Fibroblast of villous mesenchyme (primary cell): ENCODE measurements at places on chromosomes 11 and 22. TPM values are rescaled to one million over a fixed set of nuclear protein-coding genes. Genes with fewer than 3 reads are reported as not detected.

DNA sequence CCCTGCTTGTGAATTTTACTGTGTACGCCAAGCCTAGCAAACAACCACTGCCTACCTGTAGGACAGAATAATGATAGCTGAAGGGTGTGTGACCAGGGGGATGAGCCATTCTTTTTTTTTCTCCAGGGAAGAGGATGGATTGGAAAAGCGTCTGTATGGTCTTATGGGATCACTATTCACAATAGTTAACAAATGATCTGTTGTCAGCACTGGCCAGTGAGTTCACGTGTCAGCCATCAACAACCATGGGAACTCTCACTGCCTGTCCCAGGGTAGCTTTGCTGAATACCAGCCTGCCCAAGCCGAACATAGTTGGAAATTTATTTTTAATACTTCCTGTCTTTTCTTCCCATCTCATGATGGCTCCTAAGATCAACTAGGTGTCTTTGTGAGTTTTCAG is 170.2 kb downstream of the ST3GAL4 start:
- no peak for DNase-seq

DNA sequence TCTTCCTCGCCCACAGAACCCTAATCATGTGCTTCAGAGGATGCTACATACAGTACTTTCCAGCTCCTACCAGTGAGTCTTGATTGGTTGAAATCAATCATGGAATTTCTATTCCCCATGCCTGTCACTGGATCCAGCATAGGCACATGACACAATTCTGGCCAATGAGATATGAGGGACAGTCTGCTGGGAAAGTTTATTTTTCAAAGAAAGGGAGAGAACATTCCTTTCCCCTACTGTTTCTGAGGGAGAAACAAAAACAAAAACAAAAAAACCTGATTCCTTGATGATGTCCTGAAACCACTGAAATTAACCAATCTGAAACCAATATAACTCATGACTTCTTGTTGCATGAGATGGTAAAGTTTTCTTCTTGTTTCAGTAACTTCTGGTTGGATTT is 3.3 kb upstream of the RCN1 start:
- peak; percentile 78 for DNase-seq

DNA sequence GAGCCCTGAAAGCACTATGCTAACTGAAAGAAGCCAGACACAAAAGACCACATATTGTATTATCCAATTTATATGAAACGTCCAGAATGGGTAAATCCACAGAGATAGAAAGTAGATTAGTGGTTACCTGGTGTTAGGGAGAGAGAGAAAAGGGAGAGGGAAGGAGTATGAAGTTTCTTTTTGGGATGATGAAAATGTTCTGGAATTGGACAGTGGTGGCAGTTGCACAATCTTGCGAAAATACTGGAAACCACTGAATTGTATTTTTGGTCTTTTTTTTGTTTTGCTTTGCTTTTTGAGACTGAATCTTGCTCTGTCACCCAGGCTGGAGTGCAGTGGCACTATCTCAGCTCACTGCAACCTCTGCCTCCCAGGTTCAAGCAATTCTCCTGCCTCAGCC is 63.5 kb downstream of the MRTFA start:
- peak; percentile 47 for DNase-seq

GRCh38 chr11:44834846-44835245 is 108.1 kb downstream of the TSPAN18 start:
- no peak for DNase-seq

Gene TMPRSS6
- not detected in 2 replicates for total RNA-seq

- no peak for DNase-seq
Observed at GRCh38 chr22:37226514-37226913, 14.2 kb upstream of the SSTR3 start.

GRCh38 chr11:115083144-115083806 is 404.9 kb downstream of the NXPE2 start:
- no peak for DNase-seq

Gene PGA3
- 0.64 TPM in 1 of 2 replicates, not detected in the other for total RNA-seq

GRCh38 chr11:2790568-2790921 is 90.8 kb upstream of the KCNQ1OT1 start:
- DNase-seq = no peak

Gene C1QTNF5
- total RNA-seq = 6.5 and 13.5 TPM in 2 replicates

Gene CCDC15
- total RNA-seq = 2.6 and 3.5 TPM in 2 replicates

Gene C11orf87
- total RNA-seq = not detected in 2 replicates

GRCh38 chr11:70225681-70226177 is 22.6 kb downstream of the FADD start:
- DNase-seq = no peak

Gene ISX
- total RNA-seq = not detected in 2 replicates

DNA sequence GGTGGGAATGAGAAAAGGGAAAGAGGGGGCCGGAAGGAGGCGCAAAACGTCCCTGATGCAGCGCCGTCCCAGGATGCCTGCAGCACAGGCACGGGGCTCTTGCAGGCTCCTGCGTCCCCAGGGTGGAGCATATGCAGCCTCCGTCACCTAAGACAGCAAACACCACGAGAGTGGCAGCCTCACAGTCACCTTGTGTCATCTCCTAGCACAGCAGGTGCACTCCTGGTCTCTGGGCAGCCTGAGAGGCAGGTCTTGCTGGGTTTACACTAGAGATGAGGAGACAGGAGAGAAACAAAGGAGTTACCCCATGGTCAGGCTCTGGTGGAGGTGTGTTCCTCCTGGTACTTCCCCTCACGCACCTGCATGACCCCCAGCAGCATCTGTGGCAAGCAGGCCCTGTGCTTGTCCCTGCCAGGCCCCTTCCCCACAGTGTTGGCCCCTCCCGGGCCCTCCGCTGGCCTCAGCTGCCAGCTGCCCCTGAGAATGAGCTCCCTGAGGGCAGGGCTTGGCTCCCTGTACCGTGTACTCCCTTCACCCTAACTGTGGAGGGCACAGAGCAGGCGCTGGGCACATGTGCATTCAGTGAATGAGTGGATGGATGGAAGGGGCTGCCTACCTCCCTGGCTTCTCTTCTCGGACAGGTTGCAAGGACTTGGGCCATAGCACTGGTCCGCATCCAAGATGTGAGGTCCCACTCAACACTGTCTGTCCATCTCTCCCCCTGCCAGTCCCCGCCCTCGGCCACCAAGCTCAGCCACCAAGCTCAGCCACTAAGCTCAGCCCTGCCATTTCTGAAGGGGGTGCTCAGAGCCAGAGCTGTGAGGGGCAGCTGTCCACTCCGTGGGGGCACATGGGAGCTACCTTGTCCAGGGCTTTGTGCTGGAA is 988.6 kb downstream of the BRD1 start:
- DNase-seq = no peak

DNA sequence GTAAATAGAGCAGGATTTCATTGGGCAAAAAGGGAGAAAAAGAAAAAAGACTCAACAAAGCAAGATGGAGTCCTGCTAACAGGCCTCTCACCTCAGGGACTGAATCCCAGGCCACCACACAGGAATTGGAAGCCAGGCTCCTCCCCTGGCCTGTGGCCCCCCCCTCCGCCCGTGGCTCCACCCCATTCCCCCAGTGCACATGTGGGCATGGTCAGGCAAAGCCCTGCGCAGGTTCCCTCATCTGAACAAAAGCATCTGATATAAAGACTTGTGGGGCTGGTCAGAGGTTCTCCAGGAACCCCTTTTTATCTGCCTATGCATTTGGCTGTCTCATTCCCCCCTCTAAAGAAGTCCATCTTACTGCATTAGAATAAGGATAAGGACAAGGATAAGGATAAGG is 46.0 kb upstream of the PAK1 start:
- DNase-seq = no peak

DNA sequence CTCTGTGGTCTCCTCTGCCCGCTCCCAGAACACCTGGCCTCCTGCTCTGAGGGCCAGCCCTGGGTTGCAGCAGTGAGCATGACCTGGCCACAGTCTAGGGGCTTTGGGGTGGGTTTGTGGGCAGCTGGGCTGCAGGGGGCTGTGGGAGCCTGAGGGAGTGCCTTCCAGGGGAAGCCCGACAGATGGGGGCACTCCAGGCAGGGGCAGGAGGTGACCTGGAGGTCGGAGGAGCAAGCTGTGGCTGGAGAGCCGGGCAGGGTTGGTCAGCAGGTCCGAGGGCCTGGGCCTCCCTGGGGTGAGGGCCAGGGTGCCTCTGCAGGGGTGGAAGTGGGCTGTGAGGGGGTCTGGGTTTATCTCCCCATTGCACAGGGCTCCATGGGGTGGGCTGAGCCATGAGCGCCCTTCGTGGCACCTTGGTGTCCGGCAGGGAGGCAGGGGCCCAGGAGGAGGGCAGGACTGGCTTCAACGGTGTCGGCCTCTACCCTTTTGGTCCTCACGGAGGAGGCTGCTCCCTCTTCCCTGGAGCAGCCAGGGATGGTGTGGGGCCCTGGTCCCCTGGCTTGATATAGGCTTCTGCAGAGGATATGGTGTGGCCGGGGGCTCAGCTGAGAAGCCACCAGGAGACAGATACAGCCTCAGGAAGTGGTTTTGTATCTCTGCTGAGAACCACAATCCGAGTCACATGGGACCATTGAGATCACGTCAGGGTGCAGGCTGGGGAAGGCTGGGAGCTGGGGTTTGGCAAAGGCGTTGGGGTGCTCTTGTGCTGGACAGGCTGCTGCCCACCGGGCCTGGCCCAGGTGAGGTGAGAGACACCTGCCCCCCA is 22.3 kb downstream of the KCNQ1 start:
- no peak for DNase-seq
